ENCODE measurements at places on chromosomes 3 and 15.

GRCh38 chr15:85543741-85544155 is 163.3 kb downstream of the AKAP13 start:
- no peak for DNase-seq

- DNase-seq: no peak
These were observed 3.8 kb upstream of the ZNF620 start for GRCh38 chr3:40502034-40502433.

DNA sequence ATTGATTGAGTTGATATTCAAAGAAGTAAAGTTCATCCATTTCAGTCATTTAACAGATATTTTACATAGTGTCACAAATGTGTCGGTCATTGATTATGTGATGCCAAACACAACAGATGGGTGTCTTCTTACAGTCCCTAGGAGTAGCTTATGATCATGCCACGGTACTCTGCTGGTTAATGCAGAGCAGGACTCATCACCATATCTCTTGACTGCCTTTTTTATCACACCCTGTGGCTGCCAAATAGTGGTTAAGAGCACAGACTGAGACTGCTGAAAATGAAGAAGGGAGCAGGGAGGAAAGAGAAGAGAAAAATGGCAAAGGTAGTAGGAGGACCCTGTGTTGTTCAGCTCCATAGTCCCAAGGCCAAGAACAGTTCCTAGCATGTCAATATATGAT is 12.8 kb upstream of the TIMMDC1 start:
- no peak for DNase-seq

GRCh38 chr15:100650685-100651084 is 48.3 kb downstream of the ASB7 start:
- DNase-seq: no peak

DNA sequence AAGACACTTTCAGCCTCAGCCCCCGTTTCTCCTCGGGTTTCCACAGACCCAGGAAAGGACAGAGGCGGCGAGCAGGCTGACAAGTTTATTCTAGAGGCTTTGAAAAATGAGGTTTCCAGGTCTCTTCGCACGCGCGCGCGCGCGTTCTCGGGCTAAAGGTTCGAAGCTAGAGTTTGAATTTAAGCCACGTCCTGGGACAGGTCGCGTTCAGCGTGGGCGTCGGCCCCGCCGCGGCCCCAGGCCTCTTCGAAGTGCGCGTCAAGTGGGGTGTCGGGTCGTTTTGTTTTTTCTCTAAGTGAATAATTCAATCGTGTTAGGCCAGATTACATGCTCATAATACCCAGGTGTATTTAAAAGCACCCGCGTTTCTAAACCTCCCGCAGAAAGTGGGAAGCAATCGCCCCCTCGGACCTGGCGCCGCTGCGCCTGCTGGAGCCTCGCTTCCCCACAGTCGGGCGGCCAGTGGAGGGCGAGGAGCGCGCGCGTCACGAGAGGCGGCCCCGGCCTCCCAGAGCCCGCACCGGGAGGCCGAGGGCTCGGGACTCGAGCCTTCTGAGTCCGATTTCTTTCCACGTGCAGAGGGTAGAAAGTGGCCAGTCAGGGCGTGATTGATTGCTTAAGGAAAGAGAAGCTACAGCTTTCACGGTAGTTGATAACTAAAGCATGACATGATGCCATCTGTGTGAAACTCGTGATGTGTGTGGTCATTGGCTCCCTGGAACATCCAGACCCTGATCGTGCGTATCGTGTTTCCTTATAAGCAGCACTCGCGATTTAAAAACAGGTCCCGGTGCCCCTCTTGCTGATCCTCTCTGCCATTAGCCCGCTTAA is 15.8 kb upstream of the SOX2 start:
- DNase-seq: no peak

DNA sequence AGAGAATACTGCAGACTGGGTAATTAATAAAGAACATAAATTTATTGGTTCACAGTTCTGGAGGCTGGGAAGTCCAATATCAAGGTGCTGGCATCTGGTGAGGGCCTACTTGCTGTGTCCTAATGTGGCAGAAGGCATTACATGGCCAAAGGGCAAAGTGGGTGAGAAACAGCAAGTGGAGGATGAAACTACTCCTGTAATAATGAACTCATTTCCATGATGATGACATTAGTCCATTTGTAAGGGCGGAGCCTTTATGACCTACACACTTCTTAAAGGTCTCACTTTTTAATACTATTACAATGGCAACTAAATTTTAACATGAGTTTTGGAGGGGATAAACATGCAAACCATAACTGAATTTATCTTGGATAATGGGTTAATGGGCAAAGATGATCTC is 139.6 kb upstream of the SGO1 start:
- DNase-seq: no peak

DNA sequence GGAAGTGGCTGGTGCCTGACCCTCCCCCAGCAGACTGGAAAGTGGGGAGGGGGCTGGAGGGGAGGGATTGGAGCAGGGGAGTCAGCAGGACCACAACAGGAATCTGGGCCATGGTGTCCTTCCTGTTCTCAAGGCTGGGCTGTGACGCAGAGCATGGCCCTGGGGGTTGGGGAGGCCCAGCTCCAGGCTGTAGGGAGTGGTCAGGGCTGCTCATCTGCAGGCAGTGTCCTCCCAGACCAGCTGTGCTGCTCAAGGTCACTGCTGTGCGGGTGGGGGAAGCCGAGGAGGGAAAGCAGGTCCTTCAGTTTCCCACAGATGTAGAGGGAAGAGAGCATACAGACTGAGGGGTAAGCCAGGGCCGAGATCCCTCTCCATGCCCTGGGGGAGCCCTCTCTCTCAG is 40.7 kb downstream of the CYP11A1 start:
- DNase-seq: no peak

GRCh38 chr3:58329150-58329921 is 3.4 kb upstream of the PXK start:
- DNase-seq: no peak

DNA sequence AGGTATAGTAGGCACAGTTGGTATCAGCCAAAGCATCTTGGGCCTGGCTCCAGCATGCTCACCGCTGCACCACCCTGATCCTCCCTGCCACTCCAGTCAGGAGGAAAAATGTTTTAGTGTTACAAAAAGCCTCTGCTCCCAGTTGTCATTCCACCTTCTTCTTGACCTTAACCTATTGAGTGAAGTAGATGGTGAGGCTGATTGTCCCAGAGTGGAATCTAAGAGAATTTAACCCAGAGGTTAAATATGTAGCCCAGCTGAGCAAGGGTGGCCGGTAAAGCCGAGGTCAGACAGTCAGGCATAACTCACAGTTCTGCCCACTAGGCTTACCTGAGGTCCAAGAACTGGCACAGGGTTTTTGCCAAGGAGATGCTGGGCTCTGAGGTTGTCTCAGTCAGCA is 30.7 kb upstream of the TNIK start:
- DNase-seq: no peak

- no peak for DNase-seq
These were observed 15.4 kb downstream of the IDH2 start for GRCh38 chr15:90086868-90087268.

DNA sequence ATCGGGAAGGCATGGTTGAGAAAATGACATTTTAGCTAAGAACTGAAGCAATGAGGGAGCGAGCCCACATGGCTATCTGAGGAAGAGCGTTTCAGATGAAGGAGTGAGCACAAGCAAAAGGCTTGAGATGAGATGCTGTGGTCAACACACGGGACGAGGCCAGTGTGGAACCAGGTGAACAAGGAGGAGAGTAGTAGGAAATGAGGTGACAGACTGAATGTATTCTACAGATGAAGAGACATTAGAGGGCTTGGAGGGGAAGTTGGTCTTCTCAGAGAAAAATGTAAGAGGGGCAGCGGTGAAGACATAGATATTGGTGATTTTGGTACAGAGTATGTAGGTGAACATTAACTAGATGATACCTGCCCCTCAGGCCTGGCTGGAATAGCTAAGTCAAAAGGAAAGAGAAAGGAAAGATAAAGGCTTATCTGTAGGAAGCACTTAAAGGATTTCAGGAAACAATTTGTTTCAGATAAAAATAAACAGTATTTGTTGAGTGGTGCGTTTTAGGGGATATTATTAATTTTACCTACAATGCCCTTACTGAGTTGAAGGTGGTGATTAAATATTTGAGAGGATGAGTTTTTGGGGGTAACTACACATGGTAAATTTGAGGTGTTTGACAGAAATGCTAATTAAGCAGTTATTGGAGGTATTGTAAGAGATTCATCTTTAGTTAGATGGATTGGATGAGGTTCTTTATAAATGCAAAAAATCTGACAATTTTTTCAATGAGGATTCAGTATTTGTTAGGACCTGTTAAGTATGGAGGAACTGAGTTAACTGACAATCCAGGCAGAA is 57.0 kb downstream of the SLTM start:
- no peak for DNase-seq

GRCh38 chr15:56910801-56911200 is 7.6 kb upstream of the TCF12 start:
- DNase-seq: no peak

DNA sequence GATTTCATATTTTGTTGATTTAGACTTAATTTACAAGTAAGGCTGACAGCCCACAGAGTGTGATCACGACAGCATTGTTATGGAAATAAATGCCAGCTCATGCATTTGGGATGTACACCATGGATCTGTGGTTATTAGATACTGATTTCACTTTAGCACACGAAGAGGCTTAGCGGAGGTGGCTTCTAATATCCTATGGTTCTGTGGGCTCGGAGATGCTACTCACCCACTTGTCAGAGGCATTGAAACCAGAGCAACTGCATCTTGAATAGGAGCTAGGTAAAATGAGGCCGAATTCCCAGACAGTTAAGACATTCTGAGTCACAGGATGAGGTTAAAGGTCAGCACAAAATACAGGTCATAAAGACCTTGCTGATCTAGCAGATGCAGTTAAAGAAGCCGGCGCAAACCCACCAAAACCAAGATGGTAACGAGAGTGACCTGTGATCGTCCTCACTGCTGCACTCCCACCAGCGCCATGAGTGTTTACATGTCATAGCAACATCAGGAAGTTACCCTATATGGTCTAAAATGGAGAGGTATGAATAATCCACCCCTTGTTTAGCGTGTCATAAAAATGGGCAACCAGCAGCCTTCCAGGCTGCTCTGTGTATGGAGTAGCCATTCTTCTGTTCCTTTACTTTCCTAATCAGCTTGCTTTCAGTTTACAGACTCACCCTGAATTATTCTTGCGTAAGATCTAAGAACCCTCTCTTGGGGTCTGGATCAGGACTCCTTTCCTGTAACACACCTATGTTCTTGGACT is 117.5 kb downstream of the PGPEP1L start:
- DNase-seq: peak; percentile 99

DNA sequence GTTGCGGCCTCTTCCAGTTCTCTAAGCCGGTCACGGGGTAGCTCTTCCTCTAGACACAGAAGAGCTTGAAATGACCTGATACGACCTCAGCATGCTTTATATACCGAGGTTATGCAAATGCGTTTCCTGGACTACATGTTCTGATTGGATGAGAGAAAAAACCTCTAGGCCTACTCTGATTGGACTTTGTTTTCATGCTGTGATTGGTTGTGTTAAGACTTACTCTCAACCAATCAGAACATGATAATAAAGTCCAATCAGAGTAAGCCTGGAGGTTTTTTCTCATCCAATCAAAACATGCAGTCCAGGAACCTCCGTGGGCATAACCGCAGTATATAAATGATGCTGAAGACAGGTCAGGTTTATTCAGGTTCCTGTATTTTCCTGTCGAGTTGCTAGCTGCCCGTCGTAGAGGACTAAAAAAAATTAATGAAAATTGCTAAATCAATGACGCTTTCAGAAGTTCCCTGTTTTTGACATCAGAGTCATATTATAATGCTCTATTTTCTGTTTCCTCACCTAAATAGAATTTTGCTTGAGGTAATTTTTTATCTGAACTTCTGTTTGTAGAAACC is 177.4 kb downstream of the POTEB3 start:
- no peak for DNase-seq

DNA sequence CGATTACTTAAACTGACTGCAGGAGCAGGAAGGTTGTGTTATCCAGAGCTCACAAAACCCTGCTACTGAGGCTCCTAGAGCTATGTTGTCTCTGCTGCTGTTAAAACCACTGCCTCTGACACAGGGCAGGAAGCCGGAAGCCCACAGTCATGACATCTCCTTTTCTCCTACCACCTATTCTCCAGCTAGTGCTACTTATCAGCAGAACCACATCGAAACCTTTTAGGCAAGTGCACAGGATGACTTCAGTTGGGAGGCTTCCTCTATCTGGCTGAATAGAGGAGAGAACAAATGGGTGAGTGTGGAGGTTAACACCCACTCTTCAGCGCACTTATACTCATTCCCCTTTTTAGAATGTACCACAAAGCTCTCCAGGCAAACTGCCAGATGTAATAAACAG is 638.0 kb downstream of the OTOL1 start:
- no peak for DNase-seq

DNA sequence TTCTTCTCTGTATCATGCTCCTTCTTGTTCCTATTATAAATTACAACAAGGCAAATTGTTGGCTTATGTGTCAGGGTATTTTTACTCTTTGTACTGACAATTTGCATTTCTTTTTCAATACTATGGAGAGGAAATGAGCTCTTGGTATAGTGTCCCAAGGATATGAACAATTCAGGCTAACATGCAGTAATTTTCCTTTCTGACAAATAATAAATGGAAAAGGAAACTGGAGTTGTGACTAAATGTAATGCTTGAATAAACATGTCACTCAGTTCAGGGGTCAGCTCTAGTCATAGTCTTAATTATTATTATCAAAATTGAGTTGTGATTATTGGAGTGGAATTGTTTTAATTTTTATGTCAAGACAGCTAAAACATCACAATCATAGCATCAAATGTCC is 256.0 kb upstream of the ZPLD1 start:
- no peak for DNase-seq

DNA sequence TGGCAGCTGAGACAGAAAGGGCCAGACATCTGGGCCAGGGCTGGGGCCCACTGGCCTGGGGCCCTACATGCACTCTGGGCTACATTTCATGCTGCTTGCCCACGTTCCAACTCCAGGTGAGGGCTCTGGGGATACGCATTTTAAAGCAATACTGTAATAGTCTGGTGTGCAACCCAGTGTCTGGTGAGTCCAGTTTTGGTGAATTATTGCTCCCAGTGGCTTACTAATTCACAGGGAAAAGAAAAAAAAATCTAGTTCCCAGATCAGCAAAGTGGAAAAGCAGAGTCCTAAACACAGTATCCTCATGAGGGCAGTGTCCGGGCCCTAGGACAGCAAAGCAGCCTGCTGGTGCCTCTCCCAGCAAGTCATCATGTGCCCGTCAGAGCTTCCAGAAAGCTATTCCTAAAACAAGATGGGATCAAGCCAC is 82.4 kb downstream of the CCNL1 start:
- DNase-seq: peak; percentile 37

GRCh38 chr3:52615166-52615565 is 70.5 kb downstream of the PBRM1 start:
- no peak for DNase-seq

DNA sequence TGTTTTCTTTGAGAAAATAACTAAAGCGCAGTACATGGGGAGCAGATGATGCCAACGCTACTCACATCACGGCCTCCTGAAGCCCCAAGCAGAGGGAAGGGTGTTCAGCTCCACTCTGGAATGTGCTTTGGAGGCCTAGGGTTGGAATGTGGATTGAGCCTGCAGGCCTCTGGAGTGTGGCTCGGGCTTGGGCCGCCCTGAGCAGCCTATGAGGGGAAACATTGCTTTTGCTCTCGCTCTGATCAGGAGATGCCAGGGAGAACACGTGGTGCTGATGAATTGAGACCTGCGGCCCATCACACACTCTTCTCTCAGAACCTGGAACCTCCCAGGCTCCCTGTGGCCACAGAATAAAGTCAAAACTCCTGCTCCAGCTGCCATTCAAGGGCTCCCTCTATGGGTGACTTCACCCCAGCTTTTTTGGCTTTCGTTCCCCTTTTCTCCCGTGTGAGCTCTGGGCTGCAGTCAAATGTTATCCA is 23.3 kb downstream of the CCDC13 start:
- peak; percentile 23 for DNase-seq

All from fibroblast of skin of abdomen (primary cell).